ENCODE measurements at places on chromosomes 2 and 18.

DNA sequence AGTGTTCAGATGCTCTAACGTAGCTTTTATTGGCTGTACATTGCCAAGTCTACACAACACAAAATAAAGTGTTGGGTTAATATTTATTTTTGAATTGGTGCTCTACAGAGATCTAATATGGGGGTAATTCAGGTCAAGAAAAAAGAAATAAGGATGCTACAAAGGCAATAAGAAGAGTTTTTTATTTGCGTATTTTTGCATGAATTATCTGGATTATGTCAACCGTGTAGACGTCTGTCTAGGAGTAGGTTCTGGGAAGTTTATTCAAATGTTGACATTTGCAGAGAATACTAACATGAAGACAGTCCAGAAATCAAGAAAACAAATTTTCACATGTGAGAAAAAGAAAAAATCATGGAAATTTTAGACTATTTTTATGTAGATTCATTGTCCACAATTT, 876.7 kb upstream of the POU3F3 start:
- DNase-seq = no peak

DNA sequence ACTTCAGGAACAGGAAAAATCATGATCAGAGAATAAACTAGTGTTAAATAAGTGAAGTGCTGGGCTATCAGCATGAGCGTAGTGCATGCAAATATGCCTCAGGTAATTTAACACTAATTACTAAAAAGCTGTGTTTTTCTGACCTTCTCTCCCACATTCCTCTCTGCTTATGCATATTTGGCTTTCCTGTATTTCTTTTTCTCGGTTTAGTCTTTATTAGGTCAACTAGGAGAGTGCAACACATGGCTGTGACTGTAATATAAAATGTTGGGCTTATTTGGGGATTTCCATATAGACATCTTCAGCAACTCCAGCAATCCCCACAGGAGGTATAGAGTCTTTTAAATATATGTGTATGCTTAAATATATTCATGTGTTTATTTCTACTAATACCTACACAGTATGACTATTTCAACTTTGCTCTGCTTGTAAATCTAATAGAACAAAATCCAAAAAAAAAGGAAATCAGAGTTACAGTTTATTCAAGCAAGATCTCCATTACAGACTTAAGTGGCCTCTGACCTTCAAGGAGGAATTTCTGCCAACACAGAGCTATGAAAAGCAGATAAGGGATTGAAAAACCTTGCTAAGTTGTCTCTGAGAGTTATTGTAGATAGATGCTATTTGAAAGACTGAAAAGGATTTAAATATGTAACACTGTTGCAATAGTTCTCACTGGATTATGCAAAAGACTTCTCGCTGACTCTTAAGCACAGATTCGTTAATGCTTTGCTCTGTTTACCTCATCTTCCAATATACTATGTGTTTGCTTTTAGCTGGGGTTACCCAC, 359.5 kb upstream of the RGPD4 start:
- DNase-seq = no peak

DNA sequence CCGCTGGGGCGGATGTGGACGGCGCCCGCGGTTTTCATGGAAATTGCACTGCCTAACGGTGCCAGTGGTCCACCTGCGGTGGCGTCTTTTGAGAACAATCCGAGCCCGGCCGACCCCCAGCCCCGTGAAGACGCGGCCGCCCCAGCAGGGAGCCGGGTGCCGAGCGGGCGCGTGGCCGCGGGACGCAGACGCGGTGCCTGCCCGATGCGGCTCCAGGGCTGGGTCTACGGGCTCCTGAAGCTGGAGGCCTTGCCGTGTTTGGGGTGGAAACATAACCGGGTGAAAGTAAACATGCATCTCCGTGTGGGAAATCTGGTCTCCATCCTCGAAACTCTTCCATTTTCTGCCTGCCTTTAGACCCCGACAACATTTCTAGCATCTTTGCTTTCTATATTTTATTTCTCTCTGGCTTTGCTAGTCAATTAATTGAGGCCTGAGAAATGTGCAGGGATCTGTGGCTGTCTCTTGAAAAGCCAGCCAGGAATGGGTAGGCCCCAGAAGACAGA, 572 bp downstream of the INPP4A start:
- no peak for DNase-seq

DNA sequence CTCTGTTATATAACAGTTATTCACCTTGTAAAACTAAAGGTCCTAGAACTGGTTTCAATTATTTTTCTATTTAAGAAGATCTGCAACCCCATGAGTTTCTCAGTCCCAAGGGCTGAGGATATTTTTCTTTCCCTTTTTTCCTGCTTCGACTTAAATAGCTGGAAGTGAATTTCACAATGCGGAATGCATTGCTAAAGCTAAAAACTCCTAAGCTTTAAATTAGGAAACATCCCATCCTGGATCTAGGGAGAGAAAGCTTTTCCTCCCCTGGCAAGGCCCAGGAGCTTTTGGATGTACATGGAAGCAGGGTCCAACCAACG, 1.4 kb downstream of the RFX8 start:
- no peak for DNase-seq

DNA sequence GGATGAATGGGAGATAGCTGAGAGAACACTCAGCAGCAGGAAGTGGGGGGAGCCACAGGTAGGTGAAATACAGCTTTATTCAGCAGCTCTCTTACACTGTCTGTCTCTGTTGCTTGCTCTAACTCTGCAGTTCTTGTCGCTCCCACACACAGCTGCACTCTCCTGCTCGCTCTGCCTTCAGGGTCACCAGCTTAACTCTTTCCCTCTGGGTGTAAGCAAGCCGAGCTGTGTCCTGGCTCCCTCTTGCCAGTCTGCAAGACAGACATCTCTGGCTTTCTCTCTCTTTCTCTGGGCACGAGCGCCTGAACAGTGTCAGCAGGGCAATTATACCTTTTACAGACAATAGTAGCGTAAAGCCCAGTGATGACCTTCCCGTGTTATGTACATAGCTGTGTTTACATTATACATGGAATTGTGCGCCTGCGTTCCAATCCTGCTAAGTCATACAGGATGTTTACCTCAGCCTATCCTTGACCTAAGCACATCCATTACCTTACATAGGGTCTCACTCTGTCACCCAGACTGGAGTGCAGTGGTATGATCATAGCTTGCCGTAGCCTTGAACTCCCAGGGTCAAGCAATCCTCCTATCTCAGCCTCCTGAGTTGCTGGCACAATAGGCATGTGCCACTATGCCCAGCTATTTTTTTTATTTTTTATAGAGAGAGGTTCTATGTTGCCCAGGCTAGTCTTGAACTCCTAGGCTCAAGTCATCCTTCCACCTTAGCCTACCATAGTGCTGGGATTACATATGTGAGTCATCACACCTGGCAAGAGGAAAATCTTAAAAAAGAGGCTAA, 57.8 kb upstream of the CHN1 start:
- no peak for DNase-seq

DNA sequence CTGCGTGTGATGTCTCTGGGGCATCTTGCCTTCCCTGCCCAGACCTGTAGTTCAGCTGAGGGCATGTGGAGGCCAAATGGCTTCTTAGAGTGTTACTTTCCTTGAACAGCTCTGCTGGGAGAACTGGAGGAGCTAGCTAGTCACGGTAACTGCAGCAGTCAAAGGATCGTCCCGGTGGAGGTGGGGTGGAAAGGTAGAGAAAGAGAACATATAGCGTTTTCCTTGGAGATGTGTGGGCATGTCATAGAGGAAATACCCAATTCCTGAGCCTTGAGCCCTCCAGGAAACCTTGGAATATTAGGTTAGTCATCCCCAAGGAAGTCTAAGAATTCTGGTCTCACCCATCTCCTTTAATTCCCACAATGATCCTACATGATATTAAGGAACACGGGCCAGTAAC, 33.5 kb upstream of the IL37 start:
- DNase-seq = no peak

GRCh38 chr2:58702302-58702885, 461.3 kb upstream of the FANCL start:
- DNase-seq = no peak

DNA sequence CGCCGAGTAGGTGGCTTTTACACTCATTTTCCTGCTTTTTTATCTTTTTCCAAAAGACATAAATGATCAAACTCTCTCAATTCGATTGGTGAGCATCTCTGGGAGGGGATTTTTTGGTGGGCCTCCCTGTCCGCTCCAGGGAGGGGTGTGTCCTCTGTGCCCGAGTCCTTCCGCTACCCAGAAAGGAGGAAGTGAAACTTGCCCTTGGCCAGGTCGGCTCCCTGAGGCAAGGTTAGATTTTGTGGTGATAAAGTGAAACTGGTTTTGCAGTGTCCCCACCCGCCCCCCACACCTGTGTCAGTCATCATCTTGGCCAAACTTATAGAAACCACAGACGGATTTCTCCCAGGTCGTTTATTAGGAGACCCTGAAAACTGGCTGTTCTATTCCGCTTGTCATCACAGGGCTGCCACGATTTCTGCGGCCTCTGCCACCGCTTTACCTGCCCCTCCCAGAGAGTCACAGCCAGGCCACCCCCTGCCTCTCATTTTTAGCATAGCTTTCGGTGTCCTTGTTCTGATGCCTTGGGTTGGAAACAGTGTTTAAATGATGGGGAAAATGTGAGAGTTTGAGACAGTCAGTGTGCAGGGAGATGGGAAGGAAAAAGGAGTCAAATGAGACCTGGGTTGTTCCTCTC, 93.6 kb downstream of the SH3BP4 start:
- no peak for DNase-seq

Data from CD4-positive, alpha-beta T cell treated with Interleukin-15 for 4 hours (primary cell).